KG1 (cell line): ENCODE measurements at places on chromosomes 13 and 19.

GRCh38 chr13:111387945-111388600 lies 67.6 kb downstream of the TEX29 start:
- DNase-seq: no peak

DNA sequence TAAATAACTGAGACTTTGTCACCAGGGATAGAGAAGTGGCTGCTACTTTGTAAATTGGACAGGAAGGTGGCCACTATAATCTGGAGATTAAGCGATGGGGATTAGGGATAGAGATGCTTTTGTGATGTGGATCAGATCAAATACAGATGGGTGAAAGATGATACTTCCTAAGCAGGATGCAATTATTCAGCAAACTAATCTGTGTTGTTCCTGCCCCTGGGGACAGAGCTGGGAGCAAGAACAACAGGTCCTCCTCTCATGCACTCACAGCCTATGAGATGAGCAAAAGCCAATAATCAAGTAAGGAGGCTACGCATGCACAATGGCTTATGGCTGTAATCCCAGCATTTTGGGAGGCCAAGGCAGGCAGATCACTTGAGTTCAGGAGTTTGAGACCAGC lies 4.6 kb downstream of the RGL3 start:
- no peak for DNase-seq

GRCh38 chr13:114088234-114088633 lies 44.2 kb downstream of the RASA3 start:
- DNase-seq: no peak

GRCh38 chr19:16509141-16510061 lies 13.2 kb downstream of the C19orf44 start:
- DNase-seq: no peak

DNA sequence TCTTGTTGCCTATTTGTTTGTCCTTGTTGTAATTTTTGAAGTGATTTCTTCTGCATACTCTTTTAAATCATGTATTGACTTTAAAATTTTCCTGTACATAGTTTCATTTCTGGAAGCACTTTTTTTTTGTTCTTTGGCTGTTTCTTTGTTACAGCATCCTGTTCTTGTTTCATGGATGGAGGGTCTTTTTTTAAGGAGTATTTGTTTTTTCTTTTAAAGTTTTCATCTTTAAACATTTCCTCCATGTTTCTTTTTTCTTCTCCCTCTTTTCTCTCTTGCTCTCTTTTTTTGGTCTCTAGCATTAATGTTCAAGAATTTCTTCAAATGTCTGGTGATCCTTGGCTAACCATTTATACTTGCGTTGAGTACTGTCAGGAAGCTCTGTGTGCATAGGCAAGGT lies 58.8 kb downstream of the URI1 start:
- no peak for DNase-seq

- no peak for DNase-seq
Observed at GRCh38 chr19:6274756-6275155, 5.0 kb downstream of the MLLT1 start.

- no peak for DNase-seq
Observed at GRCh38 chr19:2495651-2496316, 19.9 kb downstream of the GADD45B start.

DNA sequence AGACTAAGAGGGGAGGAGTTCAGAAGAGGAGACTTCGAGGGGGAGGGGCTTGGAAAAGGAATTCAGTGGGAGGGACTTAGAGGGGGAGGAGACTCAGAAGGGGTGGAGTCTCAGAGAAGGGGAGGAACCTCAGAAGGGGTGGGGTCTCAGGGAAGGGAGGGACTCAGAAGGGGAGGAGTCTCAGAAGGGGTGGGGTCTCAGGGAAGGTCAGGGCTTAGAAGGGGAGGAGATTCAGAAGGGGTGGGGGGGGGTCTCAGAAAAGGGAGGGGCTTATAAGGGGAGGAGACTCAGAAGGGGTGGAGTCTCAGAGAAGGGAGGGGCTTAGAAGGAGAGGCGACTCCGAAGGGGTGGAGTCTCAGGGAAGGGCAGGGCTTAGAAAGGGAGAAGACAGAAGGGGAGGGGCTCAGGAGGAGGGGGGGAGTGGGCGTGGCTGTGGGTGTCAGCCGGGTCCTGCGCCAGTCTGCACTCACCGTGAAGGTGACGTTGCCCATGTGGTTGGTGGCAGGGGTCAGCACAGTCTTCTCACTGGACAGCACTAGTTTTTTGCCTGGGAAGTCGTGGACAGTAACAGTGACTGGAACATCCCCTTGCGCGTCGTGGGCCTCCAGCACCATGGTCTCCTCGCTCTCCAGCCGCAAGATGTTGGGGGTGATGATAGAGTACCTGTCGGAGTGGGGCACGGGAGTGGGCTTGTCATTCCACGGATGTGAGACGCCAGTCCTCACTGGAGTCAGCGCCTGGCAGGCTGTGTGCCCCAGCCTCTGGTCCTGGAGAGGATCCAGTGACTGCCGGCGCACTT lies 1.5 kb downstream of the C3 start:
- no peak for DNase-seq

GRCh38 chr13:24162604-24163003 lies 2.1 kb downstream of the SPATA13 start:
- DNase-seq: no peak

GRCh38 chr13:105497597-105497996 lies 1037.9 kb downstream of the EFNB2 start:
- no peak for DNase-seq

DNA sequence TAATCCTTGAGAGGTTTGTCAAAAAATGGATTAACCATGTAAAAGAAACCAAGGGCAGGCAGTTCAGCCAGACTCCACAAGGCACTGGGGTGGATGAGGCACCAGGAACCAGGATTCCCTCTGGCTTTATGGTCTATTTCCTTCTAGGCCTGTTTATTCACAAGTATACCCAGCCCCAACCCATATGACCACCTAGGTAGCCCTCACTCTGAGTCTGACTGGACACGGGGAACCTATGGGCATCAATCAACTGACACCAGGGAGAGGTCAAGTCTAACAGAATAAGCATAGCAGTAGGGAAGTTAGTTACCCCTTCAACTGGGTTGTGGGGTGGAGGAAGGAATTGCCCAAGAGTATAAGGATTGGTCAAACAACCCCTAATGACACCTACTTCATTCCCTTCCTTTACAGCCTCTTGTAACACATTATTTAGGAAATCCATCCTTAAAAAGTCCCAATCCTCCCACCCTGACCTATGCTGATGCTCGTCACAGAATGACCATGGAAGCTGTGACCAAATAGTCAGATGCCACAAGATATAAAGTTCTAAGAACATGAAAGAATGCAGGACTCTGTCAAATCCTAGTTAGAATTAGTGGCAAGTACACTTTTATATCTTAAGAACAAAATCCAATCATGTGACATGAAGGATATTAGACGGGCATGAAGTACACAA lies 31.7 kb downstream of the PEG3 start:
- no peak for DNase-seq

DNA sequence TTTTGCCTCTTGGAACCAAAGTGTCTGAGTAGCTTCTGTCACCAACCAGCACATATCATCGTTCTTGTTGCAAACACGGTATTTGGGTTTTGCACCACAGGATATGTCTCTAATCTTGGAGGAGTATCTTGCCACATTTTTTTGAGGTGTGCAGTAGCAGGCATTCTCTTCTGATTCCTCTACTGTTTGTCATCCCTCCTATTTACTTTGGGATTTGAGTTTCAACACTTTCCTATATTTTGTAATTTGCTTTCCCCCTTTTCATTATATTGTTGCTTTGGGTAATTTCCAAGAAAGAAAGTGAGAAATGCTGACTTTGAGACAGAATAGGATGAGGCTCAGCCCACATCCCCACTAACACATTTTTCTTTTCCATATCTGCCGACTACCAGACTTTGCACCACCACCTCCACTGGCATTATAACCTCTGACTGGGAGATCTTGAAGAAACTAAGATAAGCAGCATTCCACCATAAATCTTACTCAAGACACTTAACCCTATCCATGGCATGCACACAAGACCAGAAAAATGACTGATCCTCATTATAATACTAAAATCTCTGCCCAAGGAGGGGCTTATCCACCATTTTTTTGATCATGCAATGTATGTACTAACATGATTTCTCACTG lies 12.0 kb upstream of the DZIP1 start:
- no peak for DNase-seq

DNA sequence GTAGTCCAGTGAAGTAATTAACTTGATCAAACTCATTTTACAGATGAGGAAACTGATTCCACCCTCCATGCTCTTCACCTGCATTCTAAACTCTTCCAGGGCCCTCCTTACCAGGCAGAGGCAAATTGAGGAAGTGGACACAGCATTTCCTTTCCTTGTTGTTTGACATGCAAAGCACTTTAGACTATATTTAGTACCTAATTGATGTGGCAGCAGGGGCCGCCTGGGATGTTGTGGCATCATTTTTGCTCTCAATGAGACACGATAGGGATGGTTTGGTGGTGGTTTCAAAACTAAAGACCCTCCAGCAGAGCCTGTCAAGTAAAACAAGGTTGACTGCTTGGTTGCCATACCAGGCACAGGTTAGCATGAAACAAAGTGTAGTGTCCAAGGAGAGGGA lies 7.9 kb downstream of the SIPA1L3 start:
- DNase-seq: no peak
